ENCODE measurements at places on chromosomes 16 and 17.

GRCh38 chr17:45040459-45040858 lies 11.0 kb downstream of the DCAKD start:
- DNase-seq: no peak

DNA sequence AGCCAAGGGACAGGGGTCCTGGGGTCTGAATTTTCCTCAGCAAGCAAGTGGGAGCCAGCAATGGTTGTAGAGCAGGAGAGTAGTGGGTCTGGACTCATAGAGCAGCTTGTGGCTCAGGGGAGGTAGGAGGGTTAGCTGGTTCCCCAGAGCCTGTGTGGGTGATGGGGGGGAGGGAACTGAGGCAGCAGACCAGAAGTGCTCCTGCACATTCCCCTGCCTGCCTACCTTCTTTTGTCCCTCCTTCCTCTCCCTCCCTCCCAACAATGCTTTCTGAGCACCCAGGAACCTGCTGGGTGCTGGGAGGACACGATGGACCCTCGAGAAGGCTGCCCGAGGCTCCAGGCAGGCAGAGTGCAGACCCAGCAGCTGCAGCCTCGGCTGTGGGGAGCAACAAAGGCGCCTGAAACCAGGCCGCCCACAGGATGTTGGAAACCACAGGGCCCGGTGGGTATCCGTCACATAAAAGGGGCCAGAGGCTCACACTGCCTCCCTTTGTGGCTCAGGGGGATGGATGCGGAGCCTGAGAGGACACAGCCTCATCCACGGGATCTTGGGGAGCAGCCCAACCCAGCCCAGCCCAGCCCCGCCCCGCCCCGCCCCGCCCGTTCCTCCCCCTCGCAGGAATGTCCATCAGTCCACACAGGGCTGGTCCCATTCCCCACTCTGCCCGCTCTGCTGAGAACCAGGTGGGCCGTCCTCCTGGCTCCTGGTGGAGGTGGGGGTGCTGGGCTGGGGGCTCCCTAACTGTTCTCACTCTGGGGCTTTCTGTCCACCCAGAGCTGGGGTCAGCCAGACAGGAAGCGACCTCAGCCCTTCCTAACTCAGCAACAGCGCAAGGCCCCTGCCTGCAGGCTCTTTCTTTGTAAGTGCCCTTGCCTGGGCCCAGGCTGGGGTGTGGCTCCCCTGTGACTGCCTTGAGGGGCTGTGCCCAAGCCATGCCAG lies 1.7 kb upstream of the NLRC3 start:
- DNase-seq: peak; percentile 90

GRCh38 chr16:70736465-70737376 lies 50.9 kb upstream of the MTSS2 start:
- peak; percentile 60 for DNase-seq

GRCh38 chr16:11824362-11824761 lies 27.0 kb downstream of the RSL1D1 start:
- DNase-seq: no peak

DNA sequence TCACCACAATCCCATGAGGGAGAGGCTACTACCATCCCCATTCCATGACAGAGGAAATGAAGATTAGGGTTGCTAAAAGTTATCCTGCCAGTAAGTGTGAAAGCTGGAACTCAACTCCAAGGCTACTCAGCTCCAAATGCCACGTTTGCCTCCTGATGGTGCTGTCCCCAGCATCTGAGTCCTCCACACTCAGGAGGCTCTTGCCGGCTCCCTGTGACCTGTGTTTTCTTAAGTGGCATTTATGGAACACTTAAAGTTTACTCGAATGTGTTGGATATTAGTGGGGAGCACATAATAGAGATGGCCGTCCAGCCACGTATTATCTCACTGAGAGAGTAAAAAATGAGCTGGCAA lies 267.9 kb downstream of the CBLN1 start:
- no peak for DNase-seq

DNA sequence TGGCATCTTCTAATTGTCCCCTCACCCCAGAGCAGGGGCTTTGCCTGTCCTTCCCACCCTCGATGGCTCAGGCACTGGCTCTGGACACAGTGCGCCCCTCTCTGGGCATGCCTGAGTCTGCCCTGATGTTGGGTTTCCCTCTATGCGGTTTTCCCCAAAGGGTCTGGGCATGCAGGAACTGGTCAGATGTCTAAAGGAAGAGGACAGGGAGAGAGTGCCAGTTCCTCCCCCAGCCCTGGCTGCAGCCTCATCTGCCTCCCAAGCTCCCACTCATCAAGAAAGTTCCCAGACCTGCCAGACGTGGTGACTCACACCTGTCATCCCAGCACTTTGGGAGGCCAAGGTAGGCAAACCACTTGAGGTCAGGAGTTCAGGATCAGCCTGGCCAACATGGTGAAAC lies 41.3 kb upstream of the PABPN1L start:
- DNase-seq: no peak

- DNase-seq: no peak
These were observed 20.1 kb upstream of the MLYCD start for GRCh38 chr16:83878838-83879237.
